ENCODE measurements at places on chromosomes 13 and 19.
A peak's percentile ranks its signal among the peaks of the same experiment; 100 is the strongest.

- ATAC-seq: no peak
Observed at GRCh38 chr13:111076155-111077013, 38.7 kb upstream of the ARHGEF7 start.

DNA sequence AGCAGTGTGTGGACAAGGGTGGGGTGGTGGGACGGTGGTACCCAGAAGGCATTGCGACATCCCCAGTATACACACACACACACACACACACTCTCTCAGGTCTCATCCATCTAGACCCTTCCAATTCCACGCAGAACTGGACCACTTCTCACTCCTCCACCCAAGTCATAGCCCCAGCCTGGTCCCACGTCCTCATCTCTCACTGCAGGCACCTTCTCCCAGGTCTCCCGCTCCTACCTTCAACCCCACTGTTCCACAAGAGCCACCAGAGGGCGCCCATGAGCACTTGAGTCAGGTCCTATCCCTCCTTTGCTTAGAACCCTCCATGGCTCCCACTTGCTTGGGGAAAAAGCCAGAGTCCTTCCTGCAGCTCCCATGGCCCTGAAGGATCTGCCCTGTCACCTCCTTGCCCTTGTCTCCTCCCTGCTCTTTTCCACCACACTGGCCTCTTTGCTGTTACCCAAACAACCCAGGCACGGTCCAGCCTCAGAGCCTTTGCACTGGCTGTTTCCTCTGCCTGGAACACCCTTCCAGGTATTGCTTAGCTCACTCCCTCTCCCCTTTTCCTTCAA lies 62.6 kb downstream of the IER2 start:
- peak; percentile 45 for ATAC-seq

DNA sequence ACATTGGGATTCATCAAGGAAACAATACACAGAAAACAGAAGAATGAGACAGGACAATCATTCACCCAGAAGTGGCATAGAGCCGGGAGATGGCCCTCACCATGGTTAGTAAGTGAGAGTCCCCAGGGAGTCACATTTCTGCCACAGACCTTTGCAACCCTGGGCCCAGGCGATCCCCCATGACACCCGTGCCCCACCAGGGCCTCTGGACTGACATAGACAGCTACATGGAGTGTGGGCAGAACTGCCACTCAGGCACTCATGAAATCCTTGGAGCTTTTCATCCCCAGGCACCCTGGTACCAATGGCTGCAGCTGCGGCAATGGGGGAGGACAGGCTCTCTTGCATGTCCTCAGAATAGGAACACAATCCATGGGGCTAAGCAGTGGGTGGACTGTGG lies 174.5 kb upstream of the TRPC4 start:
- ATAC-seq: no peak

DNA sequence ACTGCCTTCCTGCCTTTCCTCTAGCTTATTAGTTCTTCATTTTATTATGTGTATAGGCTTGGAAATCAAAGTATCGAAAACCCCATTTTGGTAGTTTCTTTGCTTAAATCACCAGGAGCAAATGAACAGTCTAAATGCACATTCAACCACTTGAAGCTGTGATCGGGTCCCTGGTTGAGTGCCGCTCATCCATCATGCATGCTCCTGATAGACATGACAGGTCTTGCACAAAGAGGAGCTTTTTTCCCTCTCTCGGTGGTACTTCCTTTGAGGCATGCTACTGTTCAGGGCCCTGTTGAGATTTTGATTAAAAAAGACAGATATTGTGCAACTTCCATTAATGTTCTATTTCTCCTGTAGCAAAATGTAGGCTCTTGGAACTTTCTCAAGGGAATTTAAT lies 185.8 kb downstream of the OLFM4 start:
- ATAC-seq: no peak

DNA sequence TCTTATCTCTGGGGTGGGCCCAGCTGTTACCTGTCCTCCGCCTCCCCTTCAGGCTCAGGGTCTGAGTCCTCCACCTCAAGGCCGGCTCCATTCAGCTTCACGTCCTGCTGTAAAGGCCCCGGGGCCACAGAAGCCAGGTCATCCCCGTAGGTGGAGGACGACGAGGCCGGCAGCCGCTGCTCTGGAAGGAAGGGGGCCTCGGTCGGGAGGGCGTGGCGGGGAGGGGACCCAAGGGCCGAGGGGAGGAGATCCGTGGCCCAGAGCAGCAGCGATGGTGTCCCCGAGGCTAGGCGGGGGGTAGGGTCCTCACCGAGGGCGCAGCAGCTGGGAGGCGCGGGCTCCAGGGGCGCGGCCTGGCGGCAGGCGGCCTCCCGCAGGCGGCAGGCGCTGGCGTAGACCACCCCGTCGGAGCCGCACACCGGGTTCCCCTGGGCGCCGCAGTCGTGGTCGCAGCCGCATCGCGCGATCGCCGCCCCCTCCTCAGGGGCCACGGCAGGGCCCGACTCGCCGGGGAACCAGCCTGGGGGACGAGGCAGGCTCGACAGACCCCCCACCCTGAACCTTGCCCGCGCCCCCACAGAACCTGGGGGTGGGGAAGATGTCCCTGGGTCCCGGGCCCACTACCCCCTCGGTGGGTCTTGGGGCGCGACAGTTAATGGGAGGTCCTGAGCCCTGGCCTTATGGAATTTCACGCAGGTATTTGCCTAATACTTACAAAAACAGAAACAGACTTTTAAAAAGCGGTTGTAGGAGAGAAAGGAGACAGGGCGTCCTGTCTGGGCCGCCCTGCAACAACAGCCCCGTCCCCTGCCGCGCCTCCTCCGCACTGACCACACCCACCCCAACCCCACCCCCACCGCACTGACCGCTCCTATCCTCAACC lies 7.6 kb downstream of the F2RL3 start:
- ATAC-seq: no peak

GRCh38 chr13:109870696-109871370 lies 84.5 kb upstream of the IRS2 start:
- ATAC-seq: no peak

DNA sequence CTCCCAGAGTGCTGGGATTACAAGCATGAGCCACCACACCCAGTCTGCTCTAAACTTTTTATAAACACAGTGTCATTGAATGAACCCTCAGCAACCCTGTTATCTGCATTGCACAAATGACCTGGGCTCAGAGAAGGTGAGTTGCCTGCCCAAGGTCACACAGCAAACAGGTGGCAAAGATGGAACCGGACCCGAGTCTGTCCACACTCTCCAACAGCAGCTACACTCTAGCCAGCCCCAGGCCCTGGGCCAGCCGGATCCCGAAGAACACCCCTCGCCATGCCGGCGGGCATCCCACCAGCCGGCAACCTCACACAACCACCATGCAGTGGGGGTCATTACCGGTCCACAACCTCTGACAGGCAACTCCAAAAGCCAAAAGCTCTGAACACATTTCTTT lies 14.5 kb downstream of the ERCC2 start:
- ATAC-seq: no peak

DNA sequence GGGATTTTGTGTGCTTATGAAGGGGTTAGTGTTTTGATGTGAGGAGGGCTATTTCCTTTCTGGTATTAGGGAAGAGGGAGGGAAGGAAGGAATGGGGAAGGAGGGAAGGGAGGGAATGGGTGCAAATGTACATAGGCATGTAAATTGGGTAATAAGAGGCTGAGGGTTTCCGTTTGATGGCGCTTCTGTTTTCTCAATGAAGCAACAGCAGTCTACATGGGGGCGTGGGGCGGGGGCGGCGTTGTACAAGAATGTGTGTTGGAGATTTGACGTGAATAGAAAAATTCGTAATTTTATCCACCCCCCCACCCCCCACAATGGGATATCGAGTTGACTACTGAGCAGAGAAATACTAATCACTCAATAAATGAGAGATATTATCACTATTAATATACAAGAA lies 52.5 kb downstream of the PDS5B start:
- no peak for ATAC-seq

DNA sequence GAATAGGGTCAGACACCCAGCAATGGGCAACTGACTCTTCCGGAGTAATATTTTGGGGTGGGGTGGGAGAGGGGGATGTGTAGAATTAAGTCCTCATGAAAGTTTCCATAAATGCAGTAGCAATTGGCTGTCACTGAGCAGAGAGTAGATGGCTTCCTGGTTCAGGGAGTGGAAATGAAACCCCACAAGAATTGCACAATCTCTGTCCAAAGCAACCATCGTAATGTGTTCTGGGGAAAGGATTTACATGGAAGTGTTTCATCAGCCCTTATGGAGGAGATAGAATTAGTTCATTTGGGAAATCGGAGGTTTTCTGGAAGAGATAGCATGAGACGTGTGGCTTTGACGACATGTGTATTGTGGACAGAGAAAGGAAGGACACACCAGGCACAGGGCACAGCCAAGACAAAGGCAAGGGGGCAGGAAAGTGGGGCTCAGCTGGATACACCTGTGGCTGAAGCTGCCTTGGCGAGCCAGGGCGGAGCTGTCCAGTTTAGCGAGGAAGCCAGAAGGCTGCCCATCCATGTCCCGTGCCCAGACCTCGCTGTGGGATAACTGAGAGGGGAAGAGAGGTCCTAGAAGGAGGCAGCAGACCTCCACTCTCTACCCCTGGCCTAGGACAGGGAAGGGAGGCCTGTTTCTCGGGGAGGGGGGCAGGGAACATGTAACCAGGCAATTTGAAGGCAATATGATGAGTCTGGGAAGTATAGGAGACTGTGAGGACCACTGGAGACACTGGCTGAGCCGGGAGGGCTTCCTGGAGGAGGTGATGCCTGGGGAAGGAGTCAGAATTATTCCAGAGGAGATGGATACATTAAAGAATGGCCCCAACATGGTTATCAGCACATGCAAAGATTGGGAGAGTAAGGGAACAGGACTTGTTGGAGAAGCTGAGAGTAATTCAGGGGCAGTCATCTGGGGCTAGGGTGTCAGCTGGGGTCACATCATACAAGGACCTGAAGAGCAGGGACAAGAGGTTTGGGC lies 2.6 kb upstream of the CLEC4G start:
- no peak for ATAC-seq

DNA sequence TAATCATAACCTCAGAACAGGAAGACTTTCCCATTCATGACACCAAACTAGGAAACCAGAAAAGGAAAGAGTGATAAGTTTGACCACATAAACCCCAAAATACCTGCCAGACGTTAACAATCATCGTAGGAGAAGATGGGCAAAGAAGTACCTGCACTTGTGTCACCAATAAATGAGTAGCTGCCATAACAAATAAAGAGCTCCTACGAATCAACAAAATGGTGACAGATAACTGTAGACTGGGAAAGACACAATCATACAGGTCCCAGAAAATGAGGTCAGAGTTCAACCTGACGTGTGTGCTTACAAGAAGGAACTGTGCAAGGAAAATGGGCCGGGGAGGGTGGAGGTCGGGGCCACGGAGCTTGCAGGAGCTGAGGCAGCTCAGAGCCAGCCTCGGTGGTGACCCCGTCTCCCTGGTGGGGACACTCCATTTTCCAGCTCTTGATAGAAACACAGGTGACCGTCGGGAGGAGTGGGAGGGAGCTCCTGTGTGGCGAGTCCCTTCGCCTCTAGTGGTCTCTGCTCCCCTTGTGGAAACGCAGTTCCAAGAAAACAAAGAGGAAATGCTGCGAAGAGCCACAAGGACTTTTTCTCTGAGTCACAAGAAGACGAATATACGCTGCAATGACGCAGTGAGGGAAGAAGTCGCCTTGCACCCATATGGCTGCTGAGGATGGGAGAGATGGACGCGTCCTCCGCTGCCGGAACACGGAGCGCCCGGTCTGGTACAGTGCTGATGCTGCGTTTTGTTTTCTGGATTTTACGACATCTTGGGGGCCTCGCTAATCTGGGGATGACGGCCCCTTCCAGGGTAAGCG lies 9.5 kb downstream of the PIP5K1C start:
- ATAC-seq: peak; percentile 80

DNA sequence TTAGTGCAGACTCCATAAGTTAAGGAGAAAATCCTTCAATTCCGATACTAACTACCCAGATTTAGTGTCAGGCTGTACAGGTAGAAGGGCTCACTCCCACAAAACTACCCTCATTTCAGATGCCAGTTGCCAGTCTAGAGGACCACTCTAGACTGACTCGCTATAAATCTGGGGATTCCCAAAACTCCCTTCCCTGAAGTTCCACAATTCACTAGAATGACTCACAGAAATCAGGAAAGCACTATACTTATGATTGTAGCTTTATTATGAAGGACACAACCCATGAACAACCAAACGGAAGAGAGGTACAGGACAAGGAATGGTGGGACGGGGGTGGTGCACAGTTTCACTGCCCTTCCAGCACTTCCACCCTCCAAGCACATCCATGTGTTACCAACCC lies 321.2 kb downstream of the DIAPH3 start:
- no peak for ATAC-seq

GRCh38 chr19:47514151-47514868 lies 553 bp downstream of the NAPA start:
- ATAC-seq: no peak

DNA sequence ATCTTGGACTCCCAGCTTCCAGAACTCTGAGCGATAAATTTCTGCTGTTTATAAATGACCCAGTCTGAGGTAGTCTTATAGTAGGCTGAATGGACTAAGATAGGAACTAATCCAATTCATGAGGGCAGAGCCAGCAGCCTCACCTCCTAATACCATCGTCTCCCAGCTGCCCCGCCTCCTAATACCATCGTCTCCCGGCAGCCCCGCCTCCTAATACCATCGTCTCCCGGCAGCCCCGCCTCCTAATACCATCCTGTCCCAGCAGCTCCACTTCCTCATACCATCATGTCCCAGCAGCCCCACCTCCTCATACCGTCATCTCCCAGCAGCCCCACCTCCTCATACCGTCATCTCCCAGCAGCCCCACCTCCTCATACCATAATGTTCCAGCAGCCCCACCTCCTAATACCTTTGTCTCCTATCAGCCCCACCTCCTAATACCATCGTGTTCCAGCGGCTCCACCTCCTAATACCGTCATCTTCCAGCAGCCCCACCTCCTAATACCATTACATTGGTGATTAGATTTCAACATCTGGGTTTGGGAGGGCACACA lies 2.4 kb upstream of the ARGLU1 start:
- ATAC-seq: peak; percentile 45

- no peak for ATAC-seq
Observed at GRCh38 chr13:96091164-96092117, 1.5 kb downstream of the HS6ST3 start.

DNA sequence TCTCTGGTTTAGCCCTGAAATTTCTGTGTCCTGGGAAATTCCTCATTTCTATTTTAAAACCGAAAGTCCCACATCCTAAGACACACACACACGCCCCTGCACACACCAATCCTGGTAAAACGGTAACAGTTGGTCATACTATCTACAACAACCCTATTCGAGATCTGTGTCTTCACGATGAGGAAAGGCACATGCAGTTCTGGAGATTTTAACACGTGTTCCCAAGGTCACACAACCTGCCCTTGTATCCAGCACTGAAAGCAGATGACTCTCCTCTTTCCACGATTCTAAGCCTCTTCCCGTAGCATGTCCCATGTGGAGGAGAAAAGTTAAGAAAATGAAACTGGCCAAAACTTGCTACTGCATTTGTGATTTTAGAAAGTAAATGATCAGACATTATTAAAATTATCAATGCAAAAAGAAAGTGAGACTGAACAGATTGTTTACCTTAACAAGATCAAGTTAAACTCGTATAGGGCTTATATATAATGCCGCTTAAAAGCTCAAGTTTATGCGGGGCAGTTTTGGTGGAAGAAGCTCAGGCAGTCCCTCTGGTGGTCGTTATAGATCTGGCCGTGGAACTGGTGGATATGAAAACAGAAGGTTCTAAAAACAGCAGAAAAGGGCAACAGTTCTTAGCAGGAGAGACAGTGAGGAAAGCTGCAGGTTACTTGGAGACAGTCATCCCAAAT lies 32.7 kb downstream of the VSTM1 start:
- ATAC-seq: no peak

Measured in activated T-helper 17 cell treated with anti-CD3 and anti-CD28 coated beads, Interleukin-2, amount 50 U/mL, for 72 hours (primary cell).